ENCODE measurements at places on chromosomes 1 and 21.

DNA sequence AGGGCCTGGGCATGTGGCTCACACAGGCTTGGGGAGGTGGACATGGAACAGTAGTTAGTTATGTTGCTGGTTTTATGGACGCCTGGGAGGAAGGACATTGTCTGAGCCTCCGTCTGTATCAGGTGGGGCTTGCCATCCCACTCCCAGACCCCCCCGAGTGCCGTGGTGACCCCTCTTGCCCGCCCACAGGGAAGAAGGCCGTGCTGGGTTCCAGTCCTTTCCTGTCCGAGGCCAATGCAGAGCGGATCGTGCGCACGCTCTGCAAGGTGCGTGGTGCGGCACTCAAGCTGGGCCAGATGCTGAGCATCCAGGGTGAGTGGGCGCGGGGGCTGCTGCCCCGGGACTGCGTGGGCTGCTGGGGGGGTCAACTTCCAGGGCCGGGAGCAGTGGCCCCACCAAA, 41.7 kb downstream of the COQ8A start:
- DNase-seq = no peak

- DNase-seq = no peak
Measured at GRCh38 chr1:59173721-59174120, 123.2 kb upstream of the FGGY start.

DNA sequence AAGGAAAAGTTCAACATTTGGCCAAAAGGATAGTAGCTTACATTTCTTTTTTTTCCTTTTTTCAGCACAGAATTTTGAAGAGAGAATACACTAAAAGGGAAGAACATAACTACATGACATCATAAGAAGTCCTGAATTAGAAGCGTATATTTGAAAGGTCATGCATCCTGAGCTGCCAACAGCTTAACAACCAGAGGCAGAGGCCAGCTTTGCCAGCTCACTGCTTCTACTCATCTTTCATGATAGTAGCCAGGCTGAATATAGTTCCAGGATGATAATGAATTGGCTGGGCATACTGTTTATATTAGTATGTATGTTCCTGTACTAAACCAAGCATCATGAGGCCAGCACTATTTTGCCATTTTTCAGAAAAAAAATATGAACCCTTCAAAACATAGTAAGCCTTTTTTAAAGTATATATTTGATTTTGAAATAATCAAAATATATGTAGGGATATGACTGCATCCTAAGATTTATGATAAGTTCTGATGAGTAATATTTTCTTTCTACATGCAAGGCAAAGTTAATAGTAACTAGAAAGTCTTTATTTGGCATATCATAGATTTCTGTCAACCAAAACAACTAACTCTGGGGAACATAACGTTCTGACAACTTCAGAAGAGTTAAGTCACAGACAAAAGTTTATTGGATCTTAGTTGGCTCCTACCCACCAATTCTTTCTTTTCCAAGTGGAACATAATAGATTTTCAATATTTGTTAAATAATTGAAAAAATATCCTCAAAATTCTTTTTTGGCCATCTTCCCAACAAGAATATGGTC, 123.2 kb downstream of the DPYD start:
- no peak for DNase-seq

- DNase-seq = no peak
Measured at GRCh38 chr1:176601348-176601747, 138.4 kb downstream of the PAPPA2 start.

- no peak for DNase-seq
Measured at GRCh38 chr1:62057641-62058290, 136.9 kb upstream of the L1TD1 start.

GRCh38 chr1:30376054-30376697, 347.2 kb downstream of the MATN1 start:
- no peak for DNase-seq

DNA sequence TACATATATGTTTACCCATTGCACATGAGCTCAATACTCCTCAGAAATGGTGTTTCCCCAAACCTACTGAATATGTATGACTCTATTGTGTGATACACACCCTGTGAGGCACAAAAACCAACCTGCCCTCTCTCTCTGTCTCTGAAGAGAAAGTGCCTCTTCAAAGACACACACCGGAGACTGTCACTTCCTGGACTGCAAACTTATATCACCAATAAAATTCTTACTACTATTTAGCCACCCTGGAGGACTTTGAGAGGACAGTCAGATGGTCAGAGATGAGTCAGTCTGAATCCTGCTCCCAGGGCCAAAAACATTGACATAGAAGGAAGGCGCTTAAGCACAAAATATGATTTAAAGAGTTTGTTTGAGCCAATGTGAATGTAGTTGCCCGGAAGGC, 110.4 kb downstream of the PPIAL4G start:
- no peak for DNase-seq

- DNase-seq = no peak
Measured at GRCh38 chr1:15952317-15953258, 23.3 kb downstream of the ZBTB17 start.

GRCh38 chr1:159978107-159978398, 24.0 kb upstream of the SLAMF9 start:
- DNase-seq = no peak

- DNase-seq = no peak
Measured at GRCh38 chr1:77202751-77203150, 16.5 kb downstream of the PIGK start.

GRCh38 chr21:38810034-38810825, 4.5 kb downstream of the ETS2 start:
- no peak for DNase-seq

DNA sequence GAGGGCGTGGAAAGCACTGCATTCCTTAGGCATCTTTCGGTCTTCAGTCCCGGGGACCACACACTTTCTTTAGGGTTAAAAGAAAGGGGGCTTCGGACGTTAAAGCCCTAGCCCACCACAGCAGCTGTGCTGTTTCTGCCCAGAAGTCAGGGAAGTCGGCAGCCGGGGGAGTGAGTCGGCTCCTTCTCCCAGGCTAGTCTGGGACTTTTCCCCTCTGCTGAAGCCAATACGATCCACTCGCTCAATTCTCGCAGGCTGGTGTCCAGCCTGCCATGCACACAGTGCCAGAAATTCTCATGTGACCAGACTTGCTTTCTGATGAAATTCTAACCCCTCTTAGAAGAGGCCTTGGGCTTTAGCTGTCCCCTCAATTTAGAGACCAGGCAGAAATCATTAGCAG, 67.7 kb downstream of the BCAR3 start:
- DNase-seq = no peak

DNA sequence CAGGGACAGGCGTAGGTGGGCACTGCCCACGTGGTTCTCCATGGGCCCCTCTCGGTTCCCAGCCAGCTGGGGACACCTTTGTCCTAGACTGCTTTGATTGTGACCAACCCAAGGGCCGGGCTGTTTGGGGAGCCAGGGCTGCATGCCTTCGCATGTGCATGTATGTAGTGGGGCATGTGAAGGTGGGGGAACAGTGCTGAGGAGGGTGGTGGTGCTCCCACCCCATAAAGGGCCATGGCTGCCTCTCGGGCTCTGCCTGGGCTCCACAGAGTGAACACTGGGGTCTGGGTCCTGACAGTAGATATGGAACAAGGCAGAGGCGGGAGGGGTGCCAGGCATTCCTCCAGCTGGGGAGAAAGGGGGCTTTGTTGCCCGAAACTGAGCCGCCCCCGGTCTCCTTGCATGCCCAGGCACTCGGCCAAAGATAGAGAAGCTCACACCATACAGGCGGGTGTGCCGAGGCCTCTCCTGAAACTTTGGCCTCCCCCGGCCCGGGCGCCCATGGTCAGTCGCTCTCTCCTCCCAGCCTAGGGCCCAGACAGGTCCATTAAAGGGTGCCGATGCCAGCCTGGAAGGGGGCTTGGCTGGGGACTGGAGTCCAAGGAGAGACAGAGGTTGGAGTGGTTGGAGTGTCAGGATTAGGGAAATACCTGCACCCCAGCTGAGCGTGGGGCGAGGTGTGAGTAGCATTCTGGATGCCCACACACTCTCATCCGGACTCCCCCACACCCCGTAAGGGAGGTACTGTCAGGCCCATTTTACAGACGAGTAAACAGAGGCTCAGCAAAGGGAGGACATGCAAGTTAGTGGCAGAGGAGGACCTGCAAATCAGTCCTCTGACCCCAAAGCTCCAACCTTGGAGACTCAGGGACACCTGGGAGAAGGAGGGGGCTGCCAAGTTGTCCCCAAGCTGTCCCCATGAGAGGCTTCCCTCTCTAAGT, 41.1 kb downstream of the EPHA2 start:
- DNase-seq = no peak

GRCh38 chr1:27823784-27824183, 6.8 kb upstream of the PPP1R8 start:
- no peak for DNase-seq

- DNase-seq = no peak
Measured at GRCh38 chr1:162285149-162285561, 91.5 kb downstream of the SPATA46 start.

DNA sequence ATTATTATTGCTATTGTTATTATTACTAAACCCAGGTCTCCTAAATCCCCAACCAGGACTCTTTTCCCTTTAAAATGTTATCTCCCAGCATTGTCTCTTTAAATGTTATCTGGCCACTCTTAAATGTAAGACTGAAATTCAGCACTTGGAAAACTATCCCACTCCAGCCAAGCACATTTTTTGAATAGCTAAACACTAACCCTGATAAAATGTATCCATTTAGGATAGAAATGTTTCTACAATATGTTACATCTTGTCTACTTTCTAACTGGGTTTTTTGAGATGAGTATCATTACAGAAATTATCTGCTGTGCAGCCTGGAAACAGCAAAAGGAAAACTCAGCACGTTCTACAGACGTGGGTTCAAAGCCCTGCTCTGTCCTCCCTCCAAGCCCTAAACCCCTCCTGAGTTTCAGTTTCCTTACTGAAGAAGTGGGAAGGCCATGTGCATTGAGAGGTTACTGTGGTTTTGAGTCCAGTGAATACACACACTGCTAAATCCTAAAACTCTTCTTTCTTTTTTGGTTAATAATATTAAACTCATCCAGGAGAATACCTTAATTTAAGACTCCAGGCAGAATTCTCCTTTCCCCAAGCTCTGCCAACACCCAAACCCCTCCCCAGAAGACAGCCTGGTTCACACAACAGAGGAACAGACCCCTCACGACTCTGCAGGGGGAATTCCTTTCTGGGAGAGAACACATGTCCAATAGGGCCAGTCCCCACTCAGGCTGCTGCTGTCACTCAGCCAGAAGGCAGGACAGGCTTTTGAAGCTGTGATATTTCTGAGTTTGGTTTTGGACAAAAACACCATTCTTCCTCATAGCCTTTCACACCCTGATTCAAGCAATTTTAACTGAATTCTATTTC, 41.9 kb downstream of the HIVEP3 start:
- DNase-seq = no peak

- no peak for DNase-seq
Measured at GRCh38 chr1:33094971-33095604, 14.1 kb downstream of the AZIN2 start.

DNA sequence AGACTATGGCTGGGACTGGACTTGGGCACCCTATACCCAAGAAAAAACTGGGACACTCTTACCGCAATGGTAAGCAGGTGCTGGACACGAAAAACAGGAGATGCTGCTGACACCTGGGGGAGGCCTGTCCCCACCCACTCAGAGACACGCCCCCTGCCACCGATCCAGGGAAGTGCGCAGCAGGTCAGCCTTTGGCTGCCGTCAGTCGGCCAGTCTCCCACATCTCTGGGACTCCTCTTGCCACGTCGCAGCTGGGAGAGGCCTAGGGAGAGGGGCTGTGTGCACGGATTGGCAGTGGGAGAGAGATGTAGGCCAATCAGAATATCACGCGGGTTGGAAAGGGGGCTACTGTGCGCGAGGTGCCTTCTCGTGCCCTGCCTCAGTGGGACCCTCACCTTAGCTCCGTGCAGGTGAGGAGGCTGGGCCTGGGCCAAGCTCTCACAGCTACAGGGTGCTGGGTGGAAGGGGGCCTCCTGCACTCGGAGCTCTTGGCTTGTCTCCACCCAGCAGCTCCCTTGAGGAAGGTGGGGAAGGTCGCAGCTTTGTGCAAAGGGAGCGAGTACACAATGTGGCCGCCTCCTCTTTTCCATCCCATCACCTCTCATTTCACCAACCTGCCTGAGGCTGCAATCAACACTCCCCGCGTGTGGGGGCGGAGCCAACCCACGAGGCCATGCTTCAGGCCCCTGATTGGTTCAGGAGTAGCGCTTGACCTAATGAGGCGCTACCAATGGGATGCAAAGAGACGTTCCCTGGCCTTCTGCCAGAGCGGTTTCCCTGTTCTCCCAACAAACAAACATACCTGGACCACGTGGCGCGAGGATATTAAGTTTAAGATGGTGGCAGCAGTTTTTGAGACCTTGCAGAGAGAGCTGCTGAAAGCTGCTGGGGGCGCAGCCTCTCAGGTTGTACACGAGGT, 25.7 kb upstream of the LDLRAP1 start:
- DNase-seq = no peak

DNA sequence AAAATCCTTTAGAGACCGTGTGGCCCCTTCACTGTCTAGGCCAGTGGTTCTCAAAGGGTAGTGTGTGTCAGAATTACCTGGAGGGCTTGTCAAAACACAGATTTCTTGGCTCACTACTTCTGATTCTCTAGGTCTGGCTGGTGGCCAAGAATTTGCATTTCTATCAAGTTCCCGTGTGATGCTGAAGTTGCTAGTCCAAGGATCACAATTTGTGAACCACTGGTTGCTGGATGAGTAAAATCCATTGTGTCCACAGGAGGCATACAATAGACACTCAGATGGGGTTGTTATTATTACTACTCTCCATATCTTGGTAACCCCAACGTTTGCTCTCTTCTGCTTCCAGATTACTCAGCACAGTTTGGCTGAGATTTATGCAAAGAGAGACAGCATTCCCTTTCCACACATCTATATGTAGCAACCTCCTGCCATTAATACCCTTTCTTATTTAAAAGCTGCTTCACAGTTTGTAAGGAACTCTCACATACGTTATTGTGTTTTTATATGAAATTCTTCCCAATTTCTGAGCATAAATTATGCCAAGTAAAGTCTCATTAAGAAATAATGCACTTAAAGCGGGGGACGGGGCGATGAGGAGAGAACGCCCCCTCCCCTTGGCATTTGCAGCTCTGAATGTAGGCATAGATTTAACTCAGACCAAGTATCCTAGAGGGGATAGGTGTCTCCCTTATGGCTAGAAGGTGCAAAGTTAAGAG, 720 bp upstream of the TMCC2 start:
- DNase-seq = no peak

DNA sequence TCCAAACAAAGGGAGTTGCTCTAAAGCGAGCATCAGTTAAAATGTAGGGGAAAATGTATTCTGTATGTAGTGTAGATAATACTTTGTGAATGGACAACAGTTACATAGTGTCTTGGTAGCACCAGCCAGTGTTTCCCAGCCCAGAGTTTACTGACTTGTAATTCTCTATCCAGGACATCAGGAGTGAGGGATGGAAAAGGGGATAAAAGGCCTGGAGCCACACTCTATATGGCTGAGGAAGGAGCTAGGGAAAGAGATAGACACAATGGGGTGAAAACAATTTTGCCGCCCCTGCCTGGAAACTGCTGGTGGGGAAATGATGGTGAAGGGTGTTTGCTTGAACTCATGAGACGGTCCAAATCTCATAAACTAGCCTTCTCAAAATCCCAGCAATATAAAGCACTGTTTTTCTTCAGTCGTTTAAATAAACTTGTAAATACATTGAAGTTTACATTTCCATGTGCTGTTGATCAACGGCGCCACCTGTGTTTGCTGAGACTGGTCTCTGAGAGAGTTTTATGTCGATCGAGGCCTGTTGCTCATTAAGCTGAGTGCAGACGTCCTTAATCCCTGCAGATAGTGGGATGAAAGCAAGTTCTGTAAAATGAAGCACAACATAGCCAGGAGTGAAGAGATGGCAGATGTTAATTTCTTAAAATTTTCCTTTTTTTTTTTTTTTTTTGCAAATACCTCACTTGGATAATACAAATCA, 27.9 kb upstream of the AGO1 start:
- no peak for DNase-seq

GRCh38 chr1:186022184-186022583, 288.0 kb downstream of the HMCN1 start:
- DNase-seq = no peak

GRCh38 chr1:84192681-84193080, 48.6 kb downstream of the PRKACB start:
- no peak for DNase-seq
